ENCODE measurements at places on chromosomes 12 and 14.

DNA sequence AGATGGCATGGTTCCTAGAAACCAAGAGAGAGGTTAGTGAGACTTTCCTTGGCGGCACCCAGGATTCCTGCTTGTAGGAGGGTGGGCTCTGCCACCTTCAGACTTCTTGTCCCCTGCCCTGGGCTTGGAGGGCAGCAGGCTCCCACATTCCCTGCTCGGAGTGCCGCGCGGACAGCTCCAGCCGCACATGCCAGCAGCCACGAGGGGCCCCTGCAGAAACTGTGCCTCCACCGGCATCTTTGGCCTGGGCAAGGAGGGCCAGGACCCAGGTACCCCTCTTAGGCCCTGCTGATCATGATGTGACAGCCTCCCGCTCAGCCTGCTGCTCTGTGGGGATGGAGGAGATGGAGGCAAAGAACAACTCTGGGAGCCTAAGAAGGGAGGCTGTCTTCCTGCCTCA, 62.3 kb downstream of the PRIMA1 start:
- no peak for DNase-seq

- no peak for DNase-seq
These were observed 30.0 kb downstream of the HSP90AA1 start for GRCh38 chr14:102056694-102057442.

DNA sequence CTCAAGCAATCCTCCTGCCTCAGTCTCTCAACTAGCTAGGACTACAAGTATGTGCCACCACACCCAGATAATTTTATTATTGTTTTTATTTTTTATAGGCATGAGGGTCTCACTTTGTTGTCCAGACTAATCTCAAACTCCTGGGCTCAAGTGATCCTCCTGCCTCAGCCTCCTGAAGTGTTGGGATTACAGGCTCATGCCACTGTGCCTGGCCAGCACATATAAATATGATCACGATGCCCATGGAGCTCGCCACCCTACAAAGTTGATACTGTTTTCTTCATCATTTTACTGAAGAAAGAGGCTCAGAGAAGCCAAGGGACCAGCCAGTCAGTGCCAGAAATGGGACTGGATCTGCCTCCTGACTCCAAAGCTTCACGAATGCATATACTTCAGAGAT, 53.1 kb downstream of the NFKBIA start:
- no peak for DNase-seq

DNA sequence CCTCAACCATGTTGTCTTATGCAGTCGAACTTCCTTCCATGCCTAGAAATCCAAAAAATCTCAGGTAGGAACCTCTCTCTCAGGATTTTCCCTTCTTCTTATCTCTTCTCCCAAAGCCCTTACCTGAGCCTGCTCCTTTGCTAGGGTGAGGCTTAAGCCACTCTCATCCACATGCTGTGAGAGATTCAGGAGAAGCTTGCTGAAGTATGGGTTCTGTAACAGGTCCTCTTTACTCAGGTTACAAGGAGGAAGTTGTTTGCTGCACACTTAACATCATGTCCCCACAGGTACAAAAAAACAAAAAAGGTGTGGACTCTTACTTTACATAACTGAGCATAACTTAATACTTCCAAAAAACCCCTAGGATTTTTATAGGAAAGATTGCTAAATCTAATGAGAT, 4.5 kb downstream of the HAUS4 start:
- no peak for DNase-seq

- DNase-seq, result no peak
These were observed 2.1 kb upstream of the AKAP5 start for GRCh38 chr14:64463195-64463594.

DNA sequence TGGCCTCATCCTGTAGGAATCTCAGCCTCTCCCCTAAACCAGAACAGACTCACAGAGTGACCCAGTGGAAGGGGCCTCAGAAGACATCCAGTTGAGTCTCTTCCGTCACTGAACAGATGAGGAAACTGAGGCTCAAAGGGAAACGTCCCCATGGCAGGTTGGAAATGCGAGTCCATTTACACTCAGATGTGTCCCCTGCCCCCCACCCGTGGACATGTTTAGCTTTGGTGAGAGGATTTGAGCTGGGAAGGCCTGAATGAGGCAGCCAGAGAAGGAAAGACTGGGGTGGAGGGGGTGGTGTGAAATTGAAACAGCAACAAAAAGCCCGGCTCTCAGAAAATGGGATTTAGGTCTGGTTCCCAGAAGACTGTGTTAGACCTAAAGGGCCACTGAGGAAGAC, 1.7 kb downstream of the FAIM2 start:
- no peak for DNase-seq

GRCh38 chr12:1491983-1492697, 102.2 kb downstream of the FBXL14 start:
- DNase-seq, result no peak

DNA sequence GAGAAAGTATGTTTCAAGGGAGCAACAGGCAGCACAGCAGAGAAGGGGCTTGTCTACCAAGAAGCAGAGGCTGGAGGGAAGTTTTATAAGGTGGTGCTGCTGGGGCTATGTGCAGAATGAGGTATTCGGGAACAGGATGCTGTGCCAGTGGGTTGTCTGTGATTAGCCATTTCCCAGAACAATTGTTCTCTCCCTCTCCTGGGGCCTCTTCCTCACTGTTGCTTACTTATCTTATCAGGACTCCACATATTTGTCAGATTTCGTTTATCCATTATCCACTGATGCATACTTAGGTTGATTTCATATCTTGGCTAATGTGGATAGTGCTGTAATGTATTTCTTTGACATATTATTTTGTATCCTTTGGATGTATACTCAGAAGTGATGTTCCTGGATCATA, 195.1 kb upstream of the RTL1 start:
- DNase-seq, result no peak

DNA sequence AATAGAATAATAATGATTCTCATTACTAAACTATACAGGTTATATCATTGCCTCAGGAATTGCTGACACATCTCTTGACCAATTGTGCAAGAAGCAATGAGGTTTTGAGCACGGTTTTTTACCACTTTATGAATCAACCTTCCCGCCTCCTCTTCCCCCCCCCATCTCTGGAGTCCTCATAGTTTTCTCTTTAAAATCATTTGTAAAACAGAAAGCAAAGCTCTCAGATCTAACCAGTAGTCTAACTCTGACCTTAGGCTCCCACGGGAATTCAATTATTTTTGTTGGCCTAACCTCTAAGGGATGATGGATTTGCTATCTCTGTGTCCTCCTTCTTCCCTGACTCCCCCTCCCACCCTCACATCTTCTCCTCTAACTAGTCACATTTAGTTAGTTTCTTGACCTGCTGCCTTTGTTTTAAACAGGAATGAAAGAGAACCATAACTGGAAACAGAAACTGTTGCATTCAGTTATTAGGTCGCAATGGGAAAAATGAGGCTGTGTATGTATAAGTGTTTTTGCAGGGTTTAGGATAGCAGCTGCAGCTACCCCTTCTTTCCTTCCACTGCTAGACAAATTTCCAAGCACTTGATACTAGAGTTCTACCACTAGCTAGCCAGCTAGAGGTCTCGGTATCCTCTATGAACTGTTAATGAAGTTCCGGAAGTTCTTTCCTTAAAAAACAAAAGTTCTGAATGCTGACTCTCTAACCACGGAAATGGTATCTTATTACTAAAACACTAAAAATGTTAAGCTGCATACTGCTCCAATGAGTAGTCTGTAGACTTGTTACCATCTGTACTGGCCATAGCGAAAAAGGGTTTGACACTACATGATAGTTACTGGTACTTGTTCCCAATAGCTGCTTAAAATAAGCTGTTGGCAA, 65.4 kb downstream of the TAOK3 start:
- DNase-seq, result peak; percentile 16

DNA sequence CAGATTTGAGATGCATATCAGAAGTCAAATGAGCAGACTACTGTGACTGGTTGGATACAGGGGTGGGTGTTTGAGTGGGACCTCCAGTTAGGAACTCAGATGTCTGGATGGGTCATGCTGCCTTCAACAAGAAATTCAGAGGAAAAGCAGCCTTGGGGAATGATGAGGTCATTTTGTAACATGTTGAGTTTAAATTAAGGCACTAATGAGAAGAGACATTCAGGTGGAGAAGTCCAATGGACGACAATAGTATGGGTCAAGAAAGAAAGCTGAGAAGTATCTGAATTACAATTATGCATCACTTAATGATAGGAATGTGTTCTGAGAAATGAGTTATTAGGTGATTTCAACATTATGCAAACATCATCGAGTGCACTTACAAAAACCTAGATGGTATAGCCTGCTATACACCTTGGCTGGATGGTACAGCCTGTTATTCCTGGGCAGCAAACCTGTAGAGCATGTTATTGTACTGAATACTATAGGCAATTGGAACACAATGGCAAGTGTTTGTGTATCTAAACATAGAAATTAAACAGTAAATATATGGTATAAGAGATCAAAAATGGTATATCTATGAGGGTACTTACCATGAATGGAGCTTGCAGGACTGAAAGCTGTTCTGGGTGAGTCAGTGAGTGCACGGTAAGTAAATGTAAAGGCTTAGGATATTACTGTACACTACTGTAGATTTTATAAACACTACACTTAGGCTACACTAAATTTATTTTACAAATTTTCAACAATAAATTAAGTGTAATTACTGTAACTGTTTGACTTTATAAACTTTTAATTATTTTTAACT, 414.7 kb downstream of the RAD51B start:
- DNase-seq, result no peak

GRCh38 chr12:12715459-12716150, 1.6 kb upstream of the CDKN1B start:
- DNase-seq, result no peak

DNA sequence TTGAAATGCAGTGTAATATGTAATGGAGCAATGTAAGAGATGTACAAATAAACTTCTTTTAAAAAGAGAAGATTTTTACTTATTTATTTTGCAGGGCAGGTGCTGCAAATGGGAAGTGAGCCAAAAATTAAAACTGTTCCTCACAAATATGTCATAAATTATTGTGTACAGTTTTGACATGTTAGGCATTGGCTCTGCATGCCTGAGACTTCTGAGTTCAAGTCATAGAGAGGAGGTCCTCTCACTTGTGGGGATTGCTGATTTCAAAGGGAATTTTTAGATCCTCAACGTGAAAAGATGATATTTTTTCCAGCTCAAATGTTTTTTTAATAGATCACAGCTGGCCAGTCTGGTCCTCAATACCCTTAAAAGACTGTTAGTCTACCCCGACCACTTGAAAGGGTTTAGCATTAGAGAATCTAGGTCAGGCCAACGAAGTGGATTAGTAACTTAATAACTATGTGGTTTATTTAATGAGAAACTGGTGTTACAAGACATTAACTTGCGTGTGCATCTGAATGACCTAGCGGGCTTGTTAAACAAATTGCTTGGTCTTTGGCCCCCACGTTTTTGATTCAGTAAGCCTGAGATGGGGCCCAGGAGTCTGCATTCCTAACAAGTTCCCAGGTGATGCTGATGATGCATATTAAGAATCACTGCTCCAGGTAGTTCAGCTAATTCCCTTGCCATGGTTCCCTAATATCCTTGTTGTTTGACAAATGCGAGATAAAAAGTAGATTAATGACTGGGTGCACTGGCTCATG, 30.9 kb upstream of the WDR89 start:
- DNase-seq, result no peak

DNA sequence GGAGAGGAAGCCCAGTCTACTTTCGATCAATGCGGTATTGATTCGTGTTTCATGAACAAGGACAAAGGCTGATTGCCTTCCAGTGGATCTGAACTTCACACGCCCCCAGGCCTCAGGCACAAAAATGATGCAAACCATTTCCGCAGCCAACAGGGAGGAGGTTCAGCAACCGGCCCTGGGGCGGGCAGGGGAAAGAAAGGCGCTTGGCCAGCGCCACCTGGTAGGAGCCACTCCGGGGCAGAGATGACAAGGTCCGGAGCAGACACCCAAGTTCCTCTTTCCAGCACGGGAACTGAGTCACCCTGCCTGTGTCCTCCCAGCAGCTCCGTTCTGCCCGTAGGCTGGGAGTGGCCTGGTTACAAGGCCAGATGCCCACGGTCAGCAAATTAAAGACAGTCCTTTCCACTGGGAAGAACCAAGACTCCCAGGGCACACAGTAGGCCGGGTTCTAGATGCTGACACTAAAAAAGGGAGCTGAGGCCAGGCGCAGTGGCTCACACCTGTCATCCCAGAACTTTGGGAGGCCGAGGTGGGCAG, 136.3 kb downstream of the SCARB1 start:
- DNase-seq, result no peak

- no peak for DNase-seq
These were observed 117.0 kb upstream of the DYRK2 start for GRCh38 chr12:67531501-67531900.

DNA sequence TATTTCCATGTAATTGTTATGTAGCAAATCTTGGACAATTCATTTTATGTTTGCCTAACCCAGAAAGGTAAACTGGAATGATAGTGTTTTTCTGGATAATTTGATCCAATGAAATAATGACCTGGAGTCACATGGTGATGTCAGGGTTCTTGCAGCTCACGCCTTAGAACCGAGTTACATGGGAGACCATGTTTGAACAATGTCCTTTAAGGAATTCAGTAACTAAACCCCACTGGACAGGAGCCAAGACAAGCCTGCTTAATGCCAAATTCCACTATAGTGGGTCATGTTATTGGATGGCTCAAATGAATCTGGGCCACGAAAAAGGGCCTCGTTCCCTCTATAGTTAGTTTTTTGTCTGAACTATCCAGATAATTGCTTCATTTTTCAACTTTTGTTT, 255.8 kb upstream of the HMGA2 start:
- DNase-seq, result no peak

DNA sequence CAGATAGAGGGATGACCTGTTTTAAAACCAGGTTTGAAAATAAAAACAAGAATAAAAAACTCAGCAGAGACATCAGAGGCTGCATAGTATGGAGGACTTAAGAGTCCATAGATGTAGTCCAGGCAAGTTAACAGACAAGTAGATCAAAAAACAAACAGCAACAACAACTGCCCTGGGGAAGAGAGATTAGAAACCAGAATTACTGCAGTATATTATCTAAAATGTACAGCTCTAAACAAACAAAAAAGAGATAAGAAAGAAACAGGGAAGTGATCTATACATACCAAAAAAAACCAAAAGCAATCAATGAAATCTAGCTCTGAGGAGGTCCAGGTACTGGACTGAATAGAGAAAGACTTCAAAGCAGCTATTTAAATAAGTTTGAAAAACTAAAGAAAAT, 48.8 kb downstream of the ACSM4 start:
- no peak for DNase-seq

DNA sequence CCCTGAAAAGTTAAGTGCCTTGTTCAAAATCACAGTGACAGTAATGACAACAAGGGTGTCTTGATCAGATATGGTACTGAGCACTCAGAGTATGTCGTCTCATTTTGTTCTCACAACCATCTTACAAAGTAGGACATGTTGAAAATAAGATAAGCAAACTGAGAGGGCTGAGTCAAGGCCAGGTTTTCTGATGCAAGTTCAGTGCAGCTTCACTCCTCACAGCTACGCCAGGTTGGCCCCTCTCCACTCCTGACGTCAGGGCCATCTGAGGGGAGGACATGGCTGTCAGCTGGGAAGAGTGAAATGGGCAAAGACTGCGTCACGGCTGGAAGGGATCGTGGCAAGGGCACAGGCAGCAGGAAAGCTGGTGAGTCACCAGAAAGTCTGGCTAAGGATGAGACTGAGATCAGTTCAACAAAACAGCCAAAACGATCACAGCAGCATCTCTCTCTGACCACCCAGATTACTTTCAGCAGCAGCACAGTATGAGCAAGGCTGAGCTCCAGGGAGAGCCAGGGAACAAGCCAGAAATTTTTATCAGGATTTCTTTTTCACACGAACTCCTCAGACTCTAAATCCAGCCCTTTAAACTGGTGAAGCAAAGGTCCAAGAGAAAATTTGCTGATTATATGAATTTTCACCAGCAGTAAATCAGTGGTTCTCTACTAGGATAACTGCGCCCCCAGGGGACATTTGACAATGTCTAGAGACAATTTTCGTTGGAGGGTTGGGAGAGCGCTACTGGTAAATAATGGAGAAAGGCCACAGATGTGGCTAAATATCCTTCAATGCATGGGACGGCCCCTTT, 297.9 kb upstream of the AMIGO2 start:
- no peak for DNase-seq
